Left ventricle myocardium superior (tissue), 1 donor: ENCODE measurements at places on chromosomes 1 and 21.
A peak's percentile ranks its signal among the peaks of the same experiment; 100 is the strongest.

GRCh38 chr1:101136271-101136670 is 100.5 kb upstream of the S1PR1 start:
- DNase-seq = no peak

- no peak for DNase-seq
Measured at GRCh38 chr1:245441689-245442088, 286.9 kb downstream of the KIF26B start.

DNA sequence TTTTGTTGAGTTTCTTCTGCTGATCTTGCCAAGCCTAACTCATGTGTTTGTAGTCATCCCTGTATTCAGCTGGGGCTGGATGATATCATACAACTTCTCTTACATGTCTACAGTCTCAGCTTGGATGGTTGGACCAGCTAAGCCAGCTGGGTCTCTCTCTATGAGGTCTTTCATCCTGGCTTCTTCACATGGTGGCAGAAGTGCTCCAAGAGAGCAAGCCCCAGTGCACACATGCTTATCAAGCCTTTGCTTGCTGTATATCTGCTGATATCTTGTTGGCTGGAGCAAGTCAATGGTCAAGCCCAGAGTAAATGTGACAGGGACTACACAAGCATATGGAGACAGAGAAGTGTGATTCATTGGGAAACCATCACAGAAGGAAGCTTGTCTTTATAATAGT is 29.2 kb upstream of the SLC44A5 start:
- DNase-seq = no peak

- no peak for DNase-seq
Measured at GRCh38 chr21:27001526-27001925, 34.6 kb upstream of the ADAMTS5 start.

- no peak for DNase-seq
Measured at GRCh38 chr1:207999274-207999915, 88.5 kb upstream of the CD34 start.

DNA sequence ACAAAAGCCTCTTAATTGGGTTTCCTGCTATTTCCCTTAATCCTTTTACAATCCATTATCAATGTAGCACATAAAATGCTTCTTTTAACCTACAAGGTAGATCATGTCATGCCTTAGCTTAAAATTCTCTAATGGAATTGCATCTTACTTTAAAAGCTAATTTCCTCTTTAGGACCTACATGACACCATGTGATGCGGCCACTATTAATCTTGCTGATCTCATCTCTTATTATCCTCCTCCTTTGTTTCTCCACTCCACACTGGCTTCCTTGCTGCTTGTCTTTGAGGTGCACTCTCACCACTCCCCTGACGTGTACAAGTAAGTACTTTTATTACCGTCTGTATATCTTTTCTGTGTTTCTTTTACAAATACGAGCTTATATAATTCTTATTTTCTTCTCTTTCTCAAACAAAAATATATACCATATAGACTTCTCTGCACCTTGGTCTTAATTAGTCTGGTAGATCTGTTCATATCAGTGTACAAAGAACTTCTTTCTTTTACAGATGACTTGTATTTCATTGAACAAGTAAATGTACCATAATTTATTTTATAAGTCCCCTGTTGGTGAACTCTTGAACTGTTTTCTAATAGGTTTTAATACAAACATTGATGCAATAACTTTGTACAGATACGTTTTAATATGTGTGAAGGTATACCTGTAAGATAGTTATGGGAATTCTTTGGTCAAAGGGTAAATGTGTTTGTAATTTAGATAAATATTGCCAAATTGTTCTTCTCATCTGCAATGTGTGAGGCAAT is 28.2 kb downstream of the GPR88 start:
- no peak for DNase-seq

- DNase-seq = no peak
Measured at GRCh38 chr1:224498574-224499170, 64.1 kb upstream of the WDR26 start.

- DNase-seq = no peak
Measured at GRCh38 chr1:210323957-210324356, 4.7 kb upstream of the HHAT start.

GRCh38 chr1:34864759-34865158 is 5.2 kb upstream of the SMIM12 start:
- no peak for DNase-seq

- DNase-seq = no peak
Measured at GRCh38 chr1:99176753-99177152, 87.5 kb upstream of the PLPPR4 start.

GRCh38 chr1:231724876-231725647 is 98.5 kb downstream of the DISC1 start:
- peak; percentile 29 for DNase-seq

GRCh38 chr1:5508669-5509330 is 483.4 kb downstream of the NPHP4 start:
- no peak for DNase-seq

DNA sequence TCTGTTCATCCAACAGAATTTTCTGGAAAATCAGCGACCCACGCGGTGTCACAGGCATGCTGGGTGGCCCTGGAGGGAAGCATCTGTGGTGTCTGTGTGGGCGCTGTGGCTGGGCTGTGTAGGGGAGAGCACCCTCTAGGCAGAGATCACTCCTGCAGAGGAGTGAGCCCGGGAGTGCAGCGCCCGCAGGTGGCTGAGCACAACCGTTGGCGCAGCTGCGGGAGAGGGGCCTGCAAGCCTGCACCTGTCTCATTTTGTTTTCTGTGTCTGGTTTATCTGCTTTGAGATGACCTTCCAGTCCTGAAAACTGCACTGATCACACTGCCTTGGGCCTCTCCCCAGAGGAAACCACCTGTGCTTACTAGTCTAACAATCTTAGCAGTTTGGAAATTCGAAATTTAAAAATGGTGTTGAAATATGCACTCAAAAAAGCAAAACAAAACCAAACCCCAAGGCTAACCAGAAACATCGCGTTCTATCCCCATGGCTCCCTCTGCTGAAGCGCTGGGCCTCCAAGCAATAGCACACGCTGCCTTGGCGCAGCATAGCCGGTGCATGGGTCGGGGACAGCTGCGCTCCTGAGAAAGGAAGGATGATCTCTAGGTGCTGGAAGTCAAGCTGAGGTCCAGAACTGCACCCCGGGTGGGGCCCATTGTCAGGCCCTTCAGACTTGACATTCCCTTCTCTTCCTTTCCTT is 4.8 kb downstream of the FAM3B start:
- no peak for DNase-seq

GRCh38 chr1:153962088-153963029 is 978 bp downstream of the SLC39A1 start:
- no peak for DNase-seq
